Activated T-helper 17 cell treated with anti-CD3 and anti-CD28 coated beads, Interleukin-2, amount 50 U/mL, for 72 hours (primary cell): ENCODE measurements at places on chromosomes 11 and 22. TPM values are rescaled to one million over a fixed set of nuclear protein-coding genes. Genes with fewer than 3 reads are reported as not detected.

Gene LRRC32
- total RNA-seq = 4.5 TPM

Gene APOBEC3B
- total RNA-seq = 33.6 TPM

Gene POTEH
- total RNA-seq = not detected

Gene OR4S2
- not detected for total RNA-seq

Gene B4GALNT4
- 9.4 TPM for total RNA-seq

Gene CALCA
- total RNA-seq = not detected

Gene PATE2
- total RNA-seq = not detected

Gene CD3D
- total RNA-seq = 313 TPM

GRCh38 chr11:1308743-1309497 lies 512 bp downstream of the TOLLIP start:
- ATAC-seq = peak; percentile 61

DNA sequence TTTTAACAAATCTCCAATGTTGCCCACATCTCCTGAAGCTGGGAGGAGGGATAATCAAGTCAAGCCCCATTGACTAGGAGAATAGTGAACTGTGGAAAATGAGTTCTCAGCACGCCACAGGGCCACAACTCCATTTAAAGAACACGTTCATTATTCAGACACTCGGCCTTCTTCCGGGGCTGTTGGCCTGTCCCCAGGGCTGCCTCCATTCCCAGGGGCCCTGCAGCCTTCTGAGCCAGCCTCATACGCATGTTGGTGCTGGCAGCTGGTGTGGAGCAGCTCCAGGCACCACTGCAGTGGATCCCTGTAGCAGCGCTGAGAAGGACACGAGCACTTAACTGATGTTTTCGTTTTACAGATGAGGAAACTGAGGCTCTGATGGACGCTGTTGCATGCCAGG lies 87.5 kb upstream of the RCN1 start:
- no peak for ATAC-seq

DNA sequence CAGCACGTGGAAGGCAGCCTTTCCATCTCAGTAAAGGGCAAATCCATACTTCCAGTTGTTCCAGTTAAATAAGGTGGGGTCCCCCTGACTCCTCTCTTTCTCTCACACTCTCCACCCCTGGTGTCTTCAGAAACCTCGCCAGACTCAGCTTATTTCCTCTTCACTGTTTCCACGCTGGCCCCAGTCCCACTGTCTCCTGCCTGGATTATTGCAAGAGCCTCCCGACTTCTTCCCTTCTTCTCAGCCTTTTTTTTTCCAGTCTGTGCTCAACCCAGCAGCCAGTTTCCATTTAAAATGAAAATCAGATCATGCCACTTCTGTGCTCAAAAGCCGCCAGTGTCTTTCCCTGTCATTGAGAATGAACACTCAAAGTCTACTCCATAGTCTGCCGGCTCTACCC lies 131.4 kb downstream of the PKNOX2 start:
- ATAC-seq = no peak

GRCh38 chr22:19762568-19763457 lies 2.2 kb downstream of the TBX1 start:
- no peak for ATAC-seq

GRCh38 chr22:40720538-40721256 lies 41.4 kb downstream of the MCHR1 start:
- ATAC-seq = no peak

DNA sequence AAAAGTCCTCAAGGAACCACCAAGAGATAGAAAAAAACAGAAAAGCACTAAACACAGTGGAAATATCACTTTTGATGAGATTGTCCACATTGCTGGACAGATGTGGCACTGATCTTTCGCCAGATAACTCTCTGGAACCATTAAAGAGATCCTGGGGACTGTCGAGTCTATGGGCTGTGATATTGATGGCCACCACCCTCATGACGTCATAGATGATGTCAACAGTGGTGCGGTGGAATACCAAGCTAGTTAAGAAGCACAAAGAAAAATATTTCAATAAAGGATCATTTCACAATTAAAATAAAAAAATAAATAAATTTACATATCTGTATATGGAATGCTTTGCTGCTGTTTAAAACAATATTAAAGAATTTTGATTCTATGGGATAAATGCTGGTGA lies 45.5 kb downstream of the ARL14EP start:
- no peak for ATAC-seq

DNA sequence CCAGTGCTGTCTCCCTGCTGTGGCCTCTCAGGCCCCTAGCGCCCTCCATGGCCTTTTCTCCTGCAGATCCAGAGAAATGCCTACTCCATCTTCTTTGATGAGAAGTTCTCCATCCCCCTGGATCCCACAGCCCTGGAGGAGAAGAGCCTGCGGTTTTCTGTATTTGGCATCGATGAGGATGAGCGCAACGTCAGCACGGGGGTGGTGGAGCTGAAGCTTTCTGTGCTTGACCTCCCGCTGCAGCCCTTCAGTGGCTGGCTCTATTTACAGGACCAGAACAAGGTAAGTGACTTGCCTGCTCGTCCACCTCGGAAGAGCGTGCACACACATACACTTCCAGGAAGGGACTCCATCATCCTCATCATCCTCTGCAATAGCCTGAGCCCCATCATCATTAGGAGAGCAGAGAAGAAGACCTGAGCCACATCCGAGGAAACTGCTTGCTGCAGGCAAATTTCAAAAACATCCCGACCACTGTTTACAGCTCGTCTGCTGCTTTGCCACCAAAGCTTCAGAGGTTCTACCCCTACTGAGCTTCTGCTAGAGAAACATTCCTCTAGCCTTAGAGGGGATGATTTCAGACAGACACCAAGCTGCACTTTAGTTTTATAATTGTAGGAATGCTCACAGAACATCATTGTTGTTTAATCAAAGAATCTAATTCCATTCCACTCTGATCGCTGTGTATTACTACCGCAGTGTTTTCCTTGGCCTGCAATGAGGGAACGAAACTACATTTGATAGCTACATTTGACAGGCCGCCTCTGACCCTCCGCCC lies 12.9 kb upstream of the RHOD start:
- no peak for ATAC-seq

DNA sequence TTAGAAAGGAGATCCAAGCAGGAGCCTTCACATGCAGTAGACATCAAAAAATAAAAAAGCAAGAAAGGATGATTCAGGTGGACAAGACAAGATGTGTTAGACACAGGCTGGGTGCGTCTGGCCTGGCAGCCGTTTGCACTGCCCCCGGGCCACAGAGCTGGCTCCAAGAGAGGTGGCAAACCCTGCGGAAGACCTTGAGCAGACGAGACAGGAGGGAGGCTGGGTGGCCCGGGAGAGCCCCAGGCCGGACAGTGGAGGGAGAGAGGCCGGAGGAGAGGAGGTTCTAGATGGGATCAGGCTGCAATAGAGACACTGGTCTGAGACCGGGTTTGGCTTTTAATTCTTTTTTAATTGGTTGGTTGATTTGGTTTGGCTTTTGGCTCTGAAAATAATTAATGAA lies 69.6 kb upstream of the TTLL12 start:
- ATAC-seq = no peak

DNA sequence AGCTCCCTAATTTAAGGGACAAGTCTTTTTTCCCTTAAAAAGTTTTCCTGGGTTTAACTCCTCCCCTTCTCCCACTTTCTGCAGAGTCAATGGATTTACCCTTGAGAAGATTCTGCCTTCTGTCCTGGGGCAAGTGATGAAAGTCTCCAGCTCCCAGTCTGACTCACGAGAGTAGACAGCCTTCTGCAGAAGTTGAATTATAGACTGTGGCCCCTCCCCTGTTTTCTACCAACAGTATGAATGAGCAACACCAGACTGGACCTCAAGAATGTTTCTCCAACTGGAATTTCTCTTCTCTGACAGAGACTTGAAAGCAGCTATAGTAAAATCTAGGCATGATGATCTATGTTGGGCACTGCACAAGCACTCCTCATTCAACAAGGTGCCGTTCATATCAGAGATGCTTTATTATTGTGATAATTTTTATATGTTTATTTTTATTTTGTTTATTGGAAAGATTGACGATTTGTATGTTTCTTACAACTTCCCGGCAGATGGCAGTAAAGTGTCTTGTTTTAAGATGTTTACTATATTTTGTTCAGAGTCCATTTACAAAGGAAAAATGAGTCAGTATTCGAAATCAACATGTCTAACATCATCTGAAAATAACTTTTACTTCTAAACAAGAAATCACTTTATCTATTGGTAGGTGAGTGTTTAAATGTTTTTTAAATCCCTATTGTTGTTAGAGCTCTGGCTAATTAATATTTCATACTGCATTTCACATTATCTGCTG lies 56.6 kb downstream of the LMO2 start:
- ATAC-seq = no peak

DNA sequence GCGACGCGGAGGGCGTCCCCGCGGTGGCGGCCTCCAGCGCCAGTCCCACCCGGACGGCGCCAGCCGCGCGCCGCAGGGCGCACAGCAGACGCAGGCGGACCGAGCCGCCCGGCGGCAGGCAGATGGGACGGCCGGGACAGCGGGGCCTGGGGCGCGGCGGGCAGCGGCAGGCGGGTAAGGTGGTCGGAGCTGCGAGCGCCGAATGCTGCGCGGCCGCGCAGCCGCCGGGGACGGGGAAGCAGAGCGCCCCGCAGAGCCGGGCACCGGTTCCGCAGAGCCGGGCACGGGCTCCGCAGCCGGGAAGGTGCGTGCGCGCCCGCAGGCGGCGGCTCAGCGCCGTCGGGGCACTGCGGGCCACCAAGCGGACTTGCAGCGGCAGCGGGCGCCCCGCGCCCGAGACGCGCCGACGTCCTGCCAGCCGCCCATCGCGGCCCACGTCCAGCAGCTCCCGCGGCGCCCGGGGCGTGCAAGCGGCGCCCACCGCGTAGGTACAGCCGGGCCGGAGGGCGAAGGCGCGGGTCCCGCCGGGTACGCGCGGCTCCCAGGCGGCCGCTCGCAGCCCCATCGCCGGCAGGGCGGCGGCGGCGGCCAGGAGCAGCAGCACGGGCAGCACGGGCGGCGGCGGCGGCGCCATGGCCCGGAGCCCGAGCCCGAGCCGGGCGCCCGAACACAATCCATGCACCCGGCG lies 739 bp downstream of the CELSR1 start:
- ATAC-seq = peak; percentile 24

GRCh38 chr11:2489083-2489482 lies 44.3 kb downstream of the KCNQ1 start:
- ATAC-seq = no peak

DNA sequence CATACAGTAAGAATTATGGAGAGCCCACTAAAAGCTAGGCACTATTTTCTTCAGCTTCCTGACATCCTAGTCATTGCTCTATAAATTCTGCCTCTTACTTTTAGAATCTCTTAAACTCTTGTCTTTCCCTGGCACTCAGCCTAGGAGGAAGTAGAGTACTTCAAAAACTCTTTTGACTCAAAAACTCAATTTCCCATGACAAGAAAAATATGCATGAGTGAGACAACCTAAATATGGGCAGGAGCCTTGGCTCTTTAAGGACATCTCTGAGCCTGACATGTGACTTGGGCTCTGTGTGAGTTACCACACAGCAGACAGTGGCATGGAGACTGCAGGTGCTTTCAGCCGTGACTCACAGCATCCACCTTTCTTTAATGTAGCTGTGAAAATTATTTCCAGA lies 97.5 kb upstream of the CCDC179 start:
- no peak for ATAC-seq

- ATAC-seq = no peak
These were observed 68.9 kb upstream of the SEPTIN5 start for GRCh38 chr22:19645391-19645790.

DNA sequence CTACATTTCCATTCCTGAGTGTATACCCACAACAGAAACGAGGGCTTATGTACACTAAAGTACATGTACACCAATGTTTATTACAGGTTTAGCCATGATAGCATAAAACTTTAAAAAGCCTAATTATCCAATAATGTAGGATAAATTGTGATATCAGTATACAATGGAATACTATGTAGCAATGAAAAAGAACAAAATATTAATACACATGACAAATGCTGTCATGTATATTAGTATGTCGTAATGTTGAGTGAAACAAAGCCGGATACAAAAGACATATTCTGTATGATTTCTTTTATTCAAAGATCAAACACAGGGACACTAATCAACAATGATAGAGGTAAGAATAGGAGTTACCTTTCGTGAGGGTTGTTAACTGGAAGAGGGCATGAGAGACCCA lies 2.7 kb downstream of the SAA4 start:
- ATAC-seq = no peak

DNA sequence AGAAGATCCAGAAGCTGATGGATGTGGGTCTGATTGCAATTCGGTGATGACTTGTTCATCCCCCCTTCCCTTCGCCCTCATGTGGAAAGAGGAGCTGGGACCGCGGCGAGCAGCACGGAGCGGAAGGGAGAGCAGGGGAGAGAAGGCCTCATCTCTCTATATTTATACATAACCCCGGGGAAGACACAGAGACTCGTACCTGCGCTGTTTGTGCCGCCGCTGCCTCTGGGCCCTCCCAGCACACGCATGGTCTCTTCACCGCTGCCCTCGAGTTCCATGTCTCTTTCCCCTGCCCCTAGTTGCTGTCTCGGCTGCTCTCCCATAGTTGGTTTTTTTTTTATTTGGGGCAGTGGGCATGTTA lies 2.5 kb upstream of the FERMT3 start:
- ATAC-seq = no peak

DNA sequence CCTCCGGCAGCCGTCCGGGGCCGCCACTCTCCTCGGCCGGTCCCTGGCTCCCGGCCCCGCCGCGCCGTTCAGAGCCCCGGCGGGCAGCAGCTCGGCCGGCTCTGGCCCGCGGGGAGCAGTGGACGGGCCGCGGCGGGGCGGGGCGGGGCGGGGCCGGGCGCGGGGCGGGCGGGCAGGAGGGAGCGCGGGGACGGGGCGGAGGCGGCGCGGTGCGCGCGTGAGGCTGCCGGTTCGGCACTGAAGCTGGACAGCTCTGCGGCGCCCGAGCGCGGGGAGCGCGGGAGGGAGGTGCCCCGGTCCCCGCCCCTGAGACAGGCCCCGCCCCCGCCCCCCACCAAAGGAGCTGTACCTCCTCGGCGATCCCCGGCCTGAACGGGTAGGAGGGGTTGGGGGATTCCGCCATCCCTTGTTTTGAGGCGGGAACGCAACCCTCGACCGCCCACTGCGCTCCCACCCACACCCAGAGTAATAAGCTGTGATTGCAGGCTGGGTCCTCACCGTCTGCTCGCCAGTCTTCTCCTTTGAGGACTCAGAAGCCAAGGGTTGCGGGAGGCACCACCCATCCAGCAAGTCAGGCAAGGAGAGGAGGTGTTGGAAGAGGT lies at the start of gene DRD2:
TSS of gene DRD2 (minus strand) at position 239 of the 602 bp plus-strand sequence. CDS start 50,747 bp downstream, outside the sequence.
- no peak for ATAC-seq

DNA sequence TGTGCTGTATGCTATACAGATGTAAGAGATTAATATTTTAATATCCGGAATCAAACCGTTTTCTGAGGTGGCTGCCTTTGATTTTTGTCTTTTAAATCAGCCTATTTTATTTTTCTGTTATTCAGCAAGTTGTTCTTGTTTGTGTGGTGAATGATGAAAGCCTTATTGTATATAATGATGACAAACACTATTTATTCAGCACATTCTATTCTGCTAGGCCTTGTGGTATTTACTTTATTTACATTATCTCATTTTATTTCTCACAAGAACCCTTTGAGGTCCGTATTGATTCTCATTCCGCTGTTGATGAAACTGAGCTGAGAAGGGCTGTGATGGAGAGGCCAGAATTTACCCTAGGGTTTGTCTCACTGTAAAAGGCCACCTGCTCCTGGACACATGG lies 40.5 kb downstream of the KREMEN1 start:
- ATAC-seq = no peak

- ATAC-seq = no peak
These were observed 232.0 kb downstream of the CEP164 start for GRCh38 chr11:117559698-117560097.
